NCI-H82 (cell line): ENCODE measurements at places on chromosomes 3 and 15.

DNA sequence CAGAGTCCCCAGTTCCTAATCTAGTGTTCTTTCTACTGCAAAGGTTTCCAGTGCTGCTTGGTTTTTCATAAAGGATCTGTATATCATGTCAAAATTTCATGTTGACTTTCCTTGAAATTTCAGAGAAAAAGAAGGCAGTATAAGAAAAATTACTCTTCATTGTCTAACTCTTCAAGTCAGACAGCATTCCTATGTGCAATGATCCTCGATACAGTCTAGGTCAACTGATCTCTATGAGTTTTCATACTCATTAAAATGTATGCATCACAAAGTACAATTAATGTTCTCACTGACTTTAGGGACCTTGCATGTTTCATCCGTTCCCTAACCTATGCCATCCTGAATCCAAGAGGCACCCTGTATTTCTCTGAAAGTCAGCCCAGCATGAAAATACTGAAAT lies 317.3 kb downstream of the ZBTB20 start:
- DNase-seq: no peak

GRCh38 chr3:128385080-128385832 lies 81.4 kb downstream of the DNAJB8 start:
- DNase-seq: no peak

- DNase-seq: no peak
These were observed 52.5 kb downstream of the TP63 start for GRCh38 chr3:189683546-189684255.

GRCh38 chr3:131361464-131362421 lies 19.8 kb upstream of the NUDT16 start:
- no peak for DNase-seq

- DNase-seq: no peak
These were observed 161.5 kb downstream of the FOXP1 start for GRCh38 chr3:71421820-71422566.

- no peak for DNase-seq
These were observed 8.2 kb downstream of the RAF1 start for GRCh38 chr3:12655701-12656100.

- no peak for DNase-seq
These were observed 27.5 kb upstream of the MAPKBP1 start for GRCh38 chr15:41746802-41747201.

- no peak for DNase-seq
These were observed 19.2 kb downstream of the SNX33 start for GRCh38 chr15:75666823-75667501.

DNA sequence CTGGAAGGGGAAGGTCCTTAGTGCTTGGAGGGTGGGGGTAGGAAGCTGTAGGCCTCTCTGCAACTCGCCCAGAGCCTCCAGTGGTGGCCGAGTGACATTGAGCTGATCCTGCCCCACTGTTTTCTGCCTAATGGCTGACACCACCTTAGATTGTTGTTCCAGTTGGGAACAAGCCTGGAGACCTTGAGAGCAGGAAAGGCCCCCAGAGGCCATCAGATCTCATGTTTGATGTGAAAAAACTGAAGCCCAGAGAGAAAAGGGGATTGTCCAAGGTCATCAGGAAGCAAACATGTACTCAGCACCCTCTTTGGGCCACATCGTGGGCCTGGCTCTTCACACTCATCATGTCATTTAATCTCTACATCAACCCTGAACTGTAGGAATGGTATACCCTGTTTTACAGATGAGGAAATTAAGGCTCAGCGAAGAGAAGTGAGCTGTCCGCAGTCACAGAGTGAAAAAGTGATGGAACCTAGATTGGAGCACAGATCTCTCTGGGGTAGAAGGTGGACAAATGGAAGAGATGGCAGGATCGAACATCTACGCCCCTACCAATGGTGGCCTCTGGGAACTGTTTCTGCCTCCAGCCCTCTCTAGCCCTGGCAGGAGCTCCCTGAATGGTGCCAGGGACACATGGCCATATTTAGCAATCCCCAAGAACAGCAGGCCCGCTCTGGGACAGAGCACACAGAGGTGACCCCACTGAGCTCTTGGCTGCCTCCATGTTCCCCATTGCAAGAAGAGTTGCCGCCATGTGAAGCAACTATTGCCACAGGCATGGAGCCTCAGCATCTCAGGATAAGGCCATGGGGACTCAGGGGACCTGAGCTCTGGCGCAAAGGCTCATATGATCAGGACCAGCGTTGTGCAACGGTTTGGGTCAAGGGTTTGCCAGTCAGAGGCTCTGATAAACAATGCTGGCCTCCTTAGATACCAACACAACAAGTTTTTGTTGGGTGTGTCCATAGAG lies 31.6 kb upstream of the TSEN2 start:
- DNase-seq: no peak

DNA sequence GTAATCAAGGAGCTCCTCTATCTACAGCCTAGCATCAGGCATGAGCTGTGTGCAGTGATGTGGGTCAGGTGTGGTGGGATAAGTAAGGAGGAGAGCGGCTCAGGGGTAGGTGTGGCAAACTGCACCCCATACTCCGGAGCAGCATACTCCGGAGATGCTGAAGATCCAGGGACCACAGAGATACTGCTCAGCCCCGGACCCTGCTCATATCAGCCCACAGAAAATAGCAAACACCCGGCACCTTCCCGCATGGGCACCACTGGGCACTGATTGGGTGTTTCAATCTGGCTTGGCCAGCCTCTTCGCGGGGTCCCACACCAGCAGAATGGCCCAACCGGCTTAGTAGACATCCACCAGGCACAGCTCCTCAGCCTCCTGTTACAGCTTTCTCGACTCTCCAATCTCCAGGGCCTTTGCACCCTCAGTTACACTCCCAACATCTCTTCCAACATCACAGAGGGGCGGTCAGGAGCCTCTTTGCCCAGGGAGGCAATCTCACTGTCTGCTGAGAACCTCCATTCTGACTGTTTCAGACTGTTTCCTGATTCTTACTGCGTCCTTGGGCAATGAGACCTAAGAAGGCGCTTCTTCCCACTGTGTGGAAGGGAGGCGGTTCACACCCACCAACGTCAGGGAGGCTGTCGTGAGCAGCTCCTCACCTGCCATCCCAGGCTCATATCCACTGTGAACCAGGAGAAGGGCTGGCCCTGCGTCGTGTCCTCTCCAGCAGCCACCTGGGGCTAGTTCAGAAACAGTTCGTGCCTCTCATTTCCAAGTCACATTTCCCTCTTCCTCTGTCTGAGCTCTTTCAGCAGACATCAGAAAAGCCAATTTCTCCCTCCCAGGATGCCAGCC lies 59.8 kb downstream of the CAPN7 start:
- DNase-seq: no peak

DNA sequence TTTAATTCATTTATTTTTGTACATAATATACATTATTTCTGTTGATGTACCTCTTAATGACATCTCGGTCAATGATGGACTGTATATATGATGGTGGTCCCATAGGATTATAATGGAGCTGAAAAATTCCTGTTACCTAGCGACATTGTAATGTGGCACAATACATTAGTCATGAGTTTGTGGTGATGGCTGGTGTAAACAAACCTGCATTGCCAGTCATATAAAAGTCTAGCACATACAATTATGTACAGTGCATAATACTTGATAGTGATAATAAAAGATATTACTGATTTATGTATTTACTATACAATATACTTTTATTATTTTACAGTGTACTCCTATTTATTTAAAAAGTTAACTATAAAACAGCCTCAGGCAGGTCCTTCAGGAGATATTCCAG lies 15.1 kb downstream of the TTC14 start:
- no peak for DNase-seq

- no peak for DNase-seq
These were observed 43.4 kb downstream of the MINDY4B start for GRCh38 chr3:150861851-150862250.

DNA sequence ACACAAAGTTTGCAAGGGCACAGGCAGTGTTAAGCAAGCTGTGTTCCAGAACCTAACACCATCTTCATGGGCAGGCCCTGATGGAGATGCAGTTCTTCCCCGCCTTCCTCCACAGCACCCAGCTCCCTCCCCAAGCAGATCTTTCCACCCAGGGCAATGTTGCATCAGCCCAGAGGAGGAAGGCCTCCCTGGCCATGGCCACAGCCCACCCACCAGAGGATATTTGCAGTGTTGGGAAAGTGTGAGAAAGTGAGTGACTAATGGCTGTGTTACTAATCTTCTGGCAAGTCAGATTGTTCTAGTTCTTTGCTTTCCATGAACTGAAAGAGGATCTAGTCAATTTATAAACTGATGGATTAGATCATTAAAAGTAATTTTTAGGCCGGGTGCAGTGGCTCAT lies 42.0 kb upstream of the ATP10A start:
- no peak for DNase-seq

DNA sequence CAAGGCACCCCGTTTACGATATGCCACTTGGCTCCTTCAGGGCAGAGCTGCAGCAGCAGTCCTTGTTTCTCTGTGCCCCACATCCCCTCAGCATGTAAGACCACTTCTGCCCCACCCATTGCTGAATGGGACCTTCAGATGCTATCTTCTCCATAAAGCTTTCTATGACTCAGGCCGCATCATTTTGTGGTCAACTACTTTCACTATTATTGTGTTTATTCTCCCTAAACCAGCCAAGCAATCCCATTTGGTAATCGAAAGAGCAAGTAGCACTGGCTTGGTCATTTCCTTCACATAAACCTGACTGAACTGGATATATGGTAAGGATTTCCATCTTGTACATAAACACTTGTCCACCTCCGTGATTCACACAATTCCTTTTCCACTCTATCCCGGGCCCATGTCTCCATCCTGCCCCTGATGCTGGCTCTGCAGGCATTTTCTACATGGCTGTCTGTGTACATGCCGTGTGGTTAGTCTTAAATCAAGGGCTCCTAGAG lies 25.7 kb downstream of the LIPC start:
- no peak for DNase-seq

DNA sequence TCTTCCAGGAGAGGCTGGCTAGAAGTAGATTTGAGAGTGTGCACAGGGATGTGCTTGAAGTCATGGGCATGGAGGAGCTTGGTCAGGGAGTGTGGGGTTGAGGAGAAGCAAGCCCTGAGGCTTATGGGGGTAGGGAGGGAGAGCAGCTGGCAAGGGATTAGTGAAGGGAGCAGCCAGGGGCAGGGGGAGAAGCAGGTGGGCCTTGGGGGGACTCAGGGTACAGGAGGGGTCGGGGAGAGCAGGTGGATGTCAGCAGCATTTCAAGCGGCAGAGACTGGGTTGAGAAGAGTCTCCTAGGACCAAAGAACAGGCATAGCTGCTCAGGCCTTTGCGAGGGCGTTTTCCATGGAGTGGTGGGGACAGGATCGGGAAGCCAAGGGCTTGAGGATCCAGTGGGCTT lies 3.4 kb upstream of the LMAN1L start:
- DNase-seq: peak; percentile 76

GRCh38 chr3:34070831-34071585 lies 272.6 kb downstream of the PDCD6IP start:
- no peak for DNase-seq

DNA sequence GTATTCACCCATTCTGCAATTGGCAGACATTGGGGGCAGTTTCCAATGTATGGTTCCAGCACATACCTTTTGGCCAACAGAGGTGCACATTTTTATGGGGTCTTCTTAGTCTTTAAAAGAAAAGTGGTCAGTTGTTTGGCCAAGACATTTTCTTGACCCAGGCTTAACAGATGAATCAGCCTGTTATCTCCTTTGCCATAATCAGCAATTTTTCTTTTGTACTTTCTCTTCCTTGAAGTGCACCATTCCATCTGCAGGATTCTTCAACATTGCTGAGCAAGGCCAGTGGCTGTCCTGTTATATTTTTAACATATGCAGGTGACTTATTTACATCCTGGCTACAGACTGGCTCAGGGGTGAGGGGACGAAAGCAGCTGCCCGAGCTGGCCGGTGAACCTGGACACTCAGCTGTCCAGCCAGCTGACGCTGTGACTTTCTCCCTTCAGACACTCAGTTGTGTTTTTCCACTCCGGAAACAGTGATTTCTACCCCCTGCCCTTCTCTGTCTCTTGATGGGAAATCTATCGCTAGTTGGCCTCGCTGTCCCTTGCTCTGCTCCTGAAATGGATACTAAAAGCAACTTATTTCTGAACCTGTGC lies 96.5 kb upstream of the TNFAIP8L3 start:
- no peak for DNase-seq

DNA sequence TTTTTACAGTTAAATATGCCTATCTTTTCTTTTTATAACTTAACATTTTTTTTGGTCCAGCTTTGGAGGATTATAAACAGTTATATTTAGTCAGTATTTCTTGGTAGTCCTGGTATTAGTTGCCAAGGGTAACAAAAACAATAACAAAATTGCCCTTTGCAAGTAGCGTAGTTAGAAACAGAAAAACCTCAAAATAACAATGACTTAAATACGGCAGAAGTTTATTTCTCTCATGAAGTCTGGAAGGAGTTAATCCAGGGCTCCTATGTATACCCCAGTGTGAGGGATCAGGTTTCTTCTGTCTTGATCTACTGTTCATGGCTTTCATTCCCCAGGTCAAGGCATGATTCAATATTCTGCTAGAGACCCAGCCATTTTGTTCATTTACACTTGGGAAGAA lies 14.1 kb upstream of the MYH15 start:
- peak; percentile 54 for DNase-seq

DNA sequence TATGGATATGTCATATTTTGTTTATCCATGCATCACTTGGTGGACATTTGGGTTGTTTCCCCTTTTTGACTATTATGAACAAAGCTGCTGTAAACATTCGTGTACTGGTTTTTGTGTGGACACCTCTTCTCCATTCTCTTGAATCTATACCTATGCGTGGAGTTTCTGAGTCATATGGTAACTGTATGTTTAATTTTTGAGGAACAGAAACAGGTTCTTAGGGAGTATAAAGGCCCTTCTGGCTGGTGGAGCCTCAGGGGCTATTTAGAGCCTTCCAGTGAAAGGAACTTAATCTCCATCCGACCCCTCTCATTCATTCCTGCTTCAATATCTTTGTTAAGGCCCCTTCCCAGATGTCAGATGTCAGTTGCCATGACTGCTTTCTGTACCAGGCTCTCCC lies 14.1 kb upstream of the CTXND1 start:
- no peak for DNase-seq

- peak; percentile 28 for DNase-seq
These were observed 109.0 kb upstream of the UNC13C start for GRCh38 chr15:53869044-53869805.

DNA sequence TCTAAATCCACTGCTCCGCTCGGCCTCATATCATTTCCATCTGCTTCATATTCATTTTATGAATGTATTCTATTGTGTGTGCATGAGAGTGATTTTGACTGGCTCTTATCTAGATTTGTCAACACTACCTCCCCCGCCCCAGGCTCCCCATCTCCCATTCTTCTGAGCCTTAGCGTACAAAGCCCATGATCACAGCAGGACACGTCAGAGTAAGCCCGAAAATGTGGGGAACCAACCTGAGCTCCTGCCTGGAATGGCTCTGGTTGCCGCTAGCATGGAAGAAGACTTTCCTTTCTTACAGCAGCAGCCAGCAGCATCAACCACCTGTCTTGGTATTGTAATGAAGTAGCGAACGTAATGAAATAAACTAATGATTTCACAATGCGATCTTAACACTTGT lies 61.4 kb downstream of the GABRB3 start:
- DNase-seq: no peak

DNA sequence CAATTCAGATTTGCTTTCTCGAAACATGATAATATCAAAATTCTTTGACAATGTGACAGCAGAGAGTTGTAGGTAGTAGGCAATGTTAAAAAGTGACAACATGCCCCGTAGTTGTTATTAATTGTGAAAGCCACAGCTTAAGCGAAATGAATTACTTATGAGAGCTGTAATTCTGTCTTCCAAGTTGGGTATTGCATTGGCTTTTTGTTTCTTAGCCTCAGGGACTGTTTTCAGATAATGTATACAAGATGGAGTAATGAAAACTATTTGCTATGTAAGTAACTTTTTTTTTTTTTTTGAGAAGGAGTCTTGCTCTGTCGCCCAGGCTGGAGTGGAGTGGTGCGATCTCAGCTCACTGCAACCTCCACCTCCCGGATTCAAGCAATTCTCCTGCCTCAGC lies 43.1 kb upstream of the MAP3K13 start:
- no peak for DNase-seq
